ENCODE measurements at places on chromosomes 11 and 22.

- DNase-seq = peak; percentile 55
These were observed 15.9 kb downstream of the RHOG start for GRCh38 chr11:3824714-3825472.

- no peak for DNase-seq
These were observed 18.8 kb downstream of the GRAMD1B start for GRCh38 chr11:123448823-123449222.

DNA sequence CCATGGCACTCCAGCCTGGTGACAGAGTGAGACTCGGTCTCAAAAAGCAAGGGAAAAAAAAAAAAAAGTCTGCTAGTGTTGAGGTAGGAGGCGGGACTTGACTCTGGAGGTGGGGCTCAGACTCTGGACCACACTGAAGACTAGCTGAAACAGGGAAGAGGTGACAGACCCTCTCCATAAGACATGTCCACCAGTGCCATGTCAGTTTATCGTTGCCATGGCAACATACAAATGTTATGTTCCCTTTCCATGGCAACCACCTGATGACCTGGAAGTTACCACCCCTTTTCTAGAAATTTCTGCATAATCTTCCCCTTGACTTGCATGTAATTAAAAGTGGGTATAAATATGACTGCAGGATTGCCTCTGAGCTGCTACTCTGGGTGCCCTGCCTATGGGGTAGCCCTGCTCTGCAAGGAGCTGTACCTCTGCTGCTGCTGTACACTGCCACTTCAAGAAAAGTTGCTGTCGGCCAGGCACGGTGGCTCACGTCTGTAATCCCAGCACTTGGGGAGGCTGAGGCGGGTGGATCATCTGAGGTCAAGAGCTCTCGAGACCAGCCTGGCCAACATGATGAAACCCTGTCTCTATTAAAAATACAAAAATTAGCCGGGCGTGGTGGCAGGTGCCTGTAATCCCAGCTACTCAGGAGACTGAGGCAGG is 55.1 kb downstream of the KIAA1671 start:
- no peak for DNase-seq

DNA sequence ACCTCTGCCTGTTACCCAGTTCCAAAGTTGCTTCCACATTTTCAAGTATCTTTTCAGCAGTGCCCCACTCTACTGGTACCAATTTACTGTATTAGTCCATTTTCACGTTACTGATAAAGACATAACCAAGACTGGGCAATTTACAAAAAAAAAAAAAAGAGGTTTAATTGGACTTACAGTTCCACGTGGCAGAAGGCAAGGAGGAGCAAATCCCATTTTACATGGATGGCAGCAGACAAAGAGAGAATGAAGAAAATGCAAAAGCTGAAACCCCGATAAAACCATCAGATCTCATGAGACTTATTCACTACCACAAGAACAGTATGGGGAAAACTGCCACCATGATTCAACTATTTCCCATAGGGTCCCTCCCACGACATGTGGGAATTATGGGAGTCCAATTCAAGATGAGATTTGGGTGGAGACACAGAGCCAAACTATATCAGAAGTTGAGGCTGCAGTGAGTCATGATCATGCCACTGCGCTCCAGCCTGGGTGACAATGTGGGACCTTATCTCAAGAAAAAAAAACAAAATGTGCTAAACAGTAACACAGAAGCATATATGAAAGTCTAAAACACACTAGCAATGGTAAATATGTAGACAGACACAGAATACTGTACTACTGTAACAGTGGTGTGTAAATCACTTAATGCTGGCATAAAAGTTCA is 190.3 kb upstream of the ZC3H12C start:
- DNase-seq = no peak

- no peak for DNase-seq
These were observed 6.7 kb downstream of the SLC25A18 start for GRCh38 chr22:17569971-17570511.

DNA sequence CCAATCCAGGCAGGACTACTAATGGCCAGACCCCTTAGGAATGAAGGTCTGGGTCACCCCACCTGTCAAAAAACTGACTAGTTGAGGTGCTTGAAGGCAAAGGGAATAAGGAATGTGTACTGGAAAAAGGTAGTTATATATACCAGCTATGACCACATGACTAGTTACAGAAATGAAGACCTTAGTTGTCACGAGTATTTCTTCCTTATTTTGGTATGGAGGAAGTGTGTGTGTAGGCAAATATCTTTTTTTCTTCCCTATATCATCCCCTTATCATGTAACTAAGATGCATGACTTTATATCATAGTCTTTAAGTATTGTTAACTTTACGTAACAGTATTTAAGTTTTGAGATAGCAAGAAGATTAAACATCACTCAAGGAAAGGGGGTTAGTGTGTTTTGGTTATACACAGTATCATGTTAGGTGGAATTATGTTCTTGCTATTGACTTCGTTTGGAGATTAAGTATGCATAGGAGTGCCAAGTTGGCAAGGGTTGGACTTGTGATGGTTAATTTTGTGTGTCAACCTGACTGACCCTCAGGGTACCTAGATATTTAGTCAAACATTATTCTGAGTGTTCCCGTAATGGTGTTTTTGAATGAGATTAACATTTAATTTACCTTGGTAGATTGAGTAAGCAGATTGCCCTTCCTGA is 38.2 kb upstream of the NARS2 start:
- no peak for DNase-seq

GRCh38 chr11:85123752-85124231 is 503.4 kb downstream of the DLG2 start:
- no peak for DNase-seq

- peak; percentile 54 for DNase-seq
These were observed at the start of gene SORL1 for GRCh38 chr11:121451986-121452608. SORL1 (plus strand) TSS chr11:121452314; CDS start chr11:121452332, 18 bp downstream.

DNA sequence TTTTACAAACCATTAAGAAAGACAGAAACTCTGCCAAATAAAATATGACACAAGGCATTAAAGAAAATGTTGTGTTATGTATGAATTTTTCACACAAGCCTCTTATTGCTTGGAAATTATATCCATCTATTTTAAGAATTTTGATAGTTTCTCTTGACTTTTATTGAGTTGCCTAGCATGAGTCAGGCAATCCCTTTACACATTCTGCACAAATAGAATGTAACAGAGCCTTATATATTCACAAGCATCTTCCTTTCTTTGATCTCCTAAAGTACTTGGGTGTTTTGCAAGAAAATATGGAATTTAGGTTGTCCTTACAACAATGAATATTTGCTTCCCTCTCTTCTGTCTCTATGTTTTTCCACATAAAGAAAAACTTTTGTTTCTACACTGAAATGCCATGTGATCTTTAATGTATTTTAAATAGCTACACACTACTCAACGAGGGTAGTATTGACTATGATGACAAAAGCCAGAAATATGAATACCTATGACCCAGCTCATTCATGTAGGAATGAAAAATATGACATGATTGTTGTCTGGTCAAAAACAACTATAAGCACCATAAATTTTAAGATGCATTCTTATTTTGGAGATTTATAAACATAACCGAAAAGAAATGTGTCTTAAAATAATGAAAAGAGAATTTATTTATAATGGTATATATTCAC is 398.8 kb downstream of the GUCY1A2 start:
- DNase-seq = no peak

DNA sequence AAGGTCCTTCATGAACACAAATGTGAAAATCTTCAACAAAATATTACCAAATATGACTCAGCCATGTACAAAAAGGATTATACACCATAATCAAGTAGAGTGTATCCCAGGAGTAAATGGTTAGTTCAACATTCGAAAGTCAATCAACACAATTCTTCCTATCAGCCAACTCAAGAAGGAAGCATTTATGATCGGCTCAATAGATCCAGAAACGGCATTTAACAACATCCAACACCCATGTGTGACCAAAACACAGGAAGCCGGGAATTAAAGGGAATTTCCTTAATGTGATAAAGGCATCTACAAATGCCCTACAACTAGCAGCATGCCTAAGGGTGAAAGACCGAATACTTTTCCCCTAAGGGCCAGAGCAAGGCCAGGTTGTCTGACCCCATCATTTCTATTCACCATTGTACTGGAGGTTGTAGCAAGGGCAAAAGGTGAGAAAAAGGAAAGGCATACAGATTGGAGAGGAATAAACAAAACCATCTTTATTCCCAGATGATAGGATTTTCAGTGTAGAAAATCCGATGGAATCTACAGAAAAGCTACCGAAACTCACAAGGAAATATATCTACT is 69.9 kb upstream of the CLDN5 start:
- DNase-seq = no peak

- no peak for DNase-seq
These were observed 3.7 kb upstream of the HDHD5 start for GRCh38 chr22:17162731-17163130.

DNA sequence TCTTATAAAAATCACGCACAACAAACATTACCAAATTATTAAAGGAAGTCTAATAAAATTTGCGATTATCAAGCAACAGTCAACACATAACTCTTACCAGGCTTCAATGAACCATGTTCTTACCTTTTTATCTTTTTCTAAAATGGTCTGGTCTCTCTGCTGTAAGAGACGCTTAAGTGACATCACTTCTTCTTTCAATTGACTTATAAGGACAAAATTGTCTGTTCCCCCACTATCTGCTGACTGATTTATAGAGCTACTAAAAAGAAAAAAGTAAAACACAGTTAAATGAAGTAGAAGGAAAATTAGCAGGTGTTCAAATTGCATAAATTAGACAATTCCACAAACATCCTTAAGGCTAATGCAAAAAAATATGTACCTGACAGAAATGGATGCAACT is 10.9 kb downstream of the FAM76B start:
- no peak for DNase-seq

GRCh38 chr11:1077417-1078119 is 2.9 kb downstream of the MUC2 start:
- no peak for DNase-seq

GRCh38 chr11:129440028-129440713 is 64.5 kb downstream of the BARX2 start:
- DNase-seq = no peak

- DNase-seq = no peak
These were observed 88.6 kb downstream of the ETS1 start for GRCh38 chr11:128498721-128499245.

DNA sequence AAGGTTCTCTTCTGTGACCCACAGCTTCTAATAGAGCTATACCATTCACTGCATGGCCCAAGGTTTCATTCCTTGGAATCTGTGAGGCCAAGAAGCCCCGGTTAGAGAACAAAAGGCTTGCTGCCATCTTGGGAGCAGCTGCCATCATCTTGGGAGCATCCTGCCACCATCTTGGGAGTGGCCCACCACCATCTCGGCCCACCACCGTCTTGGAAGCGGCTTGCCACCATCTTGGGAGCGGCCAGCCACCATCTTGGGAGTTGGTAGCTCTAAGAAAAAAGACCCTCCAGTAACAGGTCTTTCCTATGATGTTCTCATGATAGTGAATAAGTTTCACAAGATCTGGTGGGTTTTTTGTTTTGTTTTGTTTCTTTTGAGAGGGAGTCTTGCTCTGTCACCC is 703.9 kb upstream of the ANO3 start:
- no peak for DNase-seq

DNA sequence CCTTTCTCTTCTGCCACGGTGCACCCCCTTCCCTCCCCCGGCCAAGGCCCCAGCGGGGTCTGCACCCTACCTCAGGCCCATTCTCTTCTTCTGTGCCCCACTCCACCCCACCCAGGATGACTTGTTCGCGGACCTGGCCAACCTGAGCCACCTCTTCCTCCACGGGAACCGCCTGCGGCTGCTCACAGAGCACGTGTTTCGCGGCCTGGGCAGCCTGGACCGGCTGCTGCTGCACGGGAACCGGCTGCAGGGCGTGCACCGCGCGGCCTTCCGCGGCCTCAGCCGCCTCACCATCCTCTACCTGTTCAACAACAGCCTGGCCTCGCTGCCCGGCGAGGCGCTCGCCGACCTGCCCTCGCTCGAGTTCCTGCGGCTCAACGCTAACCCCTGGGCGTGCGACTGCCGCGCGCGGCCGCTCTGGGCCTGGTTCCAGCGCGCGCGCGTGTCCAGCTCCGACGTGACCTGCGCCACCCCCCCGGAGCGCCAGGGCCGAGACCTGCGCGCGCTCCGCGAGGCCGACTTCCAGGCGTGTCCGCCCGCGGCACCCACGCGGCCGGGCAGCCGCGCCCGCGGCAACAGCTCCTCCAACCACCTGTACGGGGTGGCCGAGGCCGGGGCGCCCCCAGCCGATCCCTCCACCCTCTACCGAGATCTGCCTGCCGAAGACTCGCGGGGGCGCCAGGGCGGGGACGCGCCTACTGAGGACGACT is 15.9 kb downstream of the RTN4RL2 start:
- no peak for DNase-seq

- no peak for DNase-seq
These were observed 74.0 kb upstream of the RAB1B start for GRCh38 chr11:66194391-66194790.

GRCh38 chr11:126544108-126545056 is 188.9 kb downstream of the ST3GAL4 start:
- no peak for DNase-seq

GRCh38 chr22:37019309-37020191 is at the start of the genes MPST and TST:
MPST (plus strand) TSS chr22:37019742; CDS start chr22:37019837, 95 bp downstream.
TST (minus strand) TSS chr22:37019447; CDS start chr22:37018732, 715 bp downstream.
- peak; percentile 6 for DNase-seq

- no peak for DNase-seq
These were observed 452.0 kb upstream of the CCDC179 start for GRCh38 chr11:23311986-23312940.

DNA sequence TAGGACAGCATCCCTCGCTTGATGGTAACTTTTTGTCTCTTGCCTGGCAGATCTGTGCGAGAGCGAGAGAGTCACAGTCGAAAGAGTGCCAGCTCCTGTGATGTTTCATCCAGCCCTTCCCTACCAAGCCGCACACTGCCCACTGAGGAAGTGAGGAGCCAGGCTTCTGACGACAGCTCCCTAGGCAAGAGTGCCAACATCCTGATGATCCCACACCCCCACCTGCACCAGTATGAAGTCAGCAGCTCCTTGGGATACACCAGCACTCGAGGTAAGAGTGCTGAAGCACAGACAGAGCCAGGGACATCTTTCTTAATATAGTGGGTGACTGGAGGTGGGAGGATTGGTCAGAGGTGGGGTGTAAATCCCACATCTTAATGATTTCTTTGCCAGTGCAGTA is 61.1 kb downstream of the DEPDC5 start:
- no peak for DNase-seq

- DNase-seq = no peak
These were observed 3.6 kb upstream of the UBXN1 start for GRCh38 chr11:62682518-62682917.
